Esophagus squamous epithelium (tissue), 5 donors: ENCODE measurements at places on chromosomes 1 and 21.

GRCh38 chr1:25903986-25904385 lies 2.2 kb downstream of the STMN1 start:
- DNase-seq, result no peak

GRCh38 chr1:159853417-159854115 lies 8.9 kb downstream of the VSIG8 start:
- DNase-seq, result no peak

- no peak for DNase-seq
These were observed 1459.6 kb downstream of the MRPL39 start for GRCh38 chr21:24147674-24148073.

DNA sequence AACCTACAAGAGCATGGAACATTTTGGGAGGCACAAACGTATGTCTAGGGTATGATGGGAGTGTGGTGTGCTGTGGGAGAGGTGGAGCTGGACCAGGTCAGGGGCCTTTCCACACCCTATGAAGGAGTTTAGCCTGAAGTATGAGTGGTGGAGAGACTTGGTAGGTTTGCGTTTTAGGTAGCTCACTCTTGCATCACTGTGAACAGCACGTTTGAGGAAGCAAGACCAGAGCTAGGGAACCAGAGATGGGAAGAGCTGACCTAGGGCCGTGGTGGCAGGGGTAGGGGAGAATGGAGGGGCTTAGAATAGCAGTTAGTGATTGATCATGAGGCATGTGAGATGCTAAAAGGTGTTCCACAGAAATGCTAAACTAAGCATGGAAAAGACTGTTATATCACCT lies 25.1 kb upstream of the ZFP69B start:
- no peak for DNase-seq

- no peak for DNase-seq
These were observed 57.1 kb downstream of the SLC27A3 start for GRCh38 chr1:153832293-153832692.

DNA sequence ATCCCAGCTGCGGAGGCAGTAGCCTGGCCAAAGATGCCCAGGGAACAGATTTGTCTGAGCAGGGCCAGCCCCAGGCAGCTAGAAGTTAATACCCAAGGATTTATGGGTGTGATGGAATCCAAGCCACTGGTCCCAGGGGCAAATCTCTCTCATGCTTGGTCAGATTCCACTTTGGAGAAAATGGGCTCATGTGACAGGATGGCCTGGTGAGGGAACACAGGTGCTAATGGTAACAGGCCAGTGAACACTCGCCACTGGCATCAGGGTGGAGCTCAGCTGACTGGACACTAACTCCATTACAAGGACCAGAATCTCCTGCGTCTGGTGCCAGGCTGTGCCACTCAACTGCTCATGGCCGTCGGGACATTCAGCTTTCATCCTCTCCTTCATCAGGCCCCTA lies 12.0 kb downstream of the MDM4 start:
- DNase-seq, result no peak

DNA sequence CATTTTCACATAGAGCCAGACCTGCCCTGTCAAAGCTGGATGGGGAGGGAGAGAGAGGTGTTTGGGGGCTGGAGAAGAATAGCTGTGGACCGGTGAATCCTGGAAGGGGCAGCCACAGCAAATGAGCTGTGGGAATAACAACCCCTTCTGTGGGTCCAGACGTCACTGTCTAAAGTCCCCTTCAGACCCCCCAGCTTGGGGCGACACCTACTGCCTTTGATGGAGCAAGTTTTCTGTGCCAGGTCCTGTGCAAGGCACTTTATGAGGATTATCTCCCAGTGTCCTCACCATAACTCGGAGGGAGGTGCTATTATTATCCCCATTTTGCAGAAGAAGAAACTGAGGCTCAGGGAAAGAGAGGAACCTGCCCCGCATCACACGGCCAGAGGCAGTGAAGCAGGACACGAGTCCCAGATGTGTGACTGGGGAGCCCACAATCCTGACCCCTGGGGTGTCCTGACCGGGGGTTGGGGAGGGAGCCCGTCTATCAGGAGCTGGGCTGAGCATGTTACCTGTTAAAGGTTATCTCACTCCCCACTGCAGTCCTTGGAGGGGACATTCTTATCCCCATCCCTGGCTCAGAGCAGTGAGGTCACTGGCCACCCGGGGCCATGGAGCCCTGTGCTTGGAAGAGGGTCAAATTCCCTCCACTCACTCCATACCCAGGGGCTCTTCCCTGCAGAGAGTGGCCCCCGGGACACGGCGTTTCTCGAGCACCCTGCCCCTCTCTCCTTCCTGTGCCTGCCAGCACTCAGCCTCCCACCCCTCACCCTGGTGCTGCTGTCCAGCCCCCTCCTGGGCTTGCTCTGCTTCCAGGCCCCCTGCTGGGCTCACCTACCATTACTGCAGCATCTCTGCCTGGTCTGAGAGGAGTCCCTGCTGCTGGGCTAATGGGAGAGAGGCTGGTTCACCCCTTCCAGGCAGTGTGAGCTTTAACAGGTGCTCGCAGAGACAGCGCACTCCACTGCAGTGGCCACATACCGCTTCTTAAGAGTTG lies 132.9 kb downstream of the PTPRU start:
- no peak for DNase-seq

GRCh38 chr1:17653728-17654351 lies 101.3 kb upstream of the ACTL8 start:
- DNase-seq, result no peak

DNA sequence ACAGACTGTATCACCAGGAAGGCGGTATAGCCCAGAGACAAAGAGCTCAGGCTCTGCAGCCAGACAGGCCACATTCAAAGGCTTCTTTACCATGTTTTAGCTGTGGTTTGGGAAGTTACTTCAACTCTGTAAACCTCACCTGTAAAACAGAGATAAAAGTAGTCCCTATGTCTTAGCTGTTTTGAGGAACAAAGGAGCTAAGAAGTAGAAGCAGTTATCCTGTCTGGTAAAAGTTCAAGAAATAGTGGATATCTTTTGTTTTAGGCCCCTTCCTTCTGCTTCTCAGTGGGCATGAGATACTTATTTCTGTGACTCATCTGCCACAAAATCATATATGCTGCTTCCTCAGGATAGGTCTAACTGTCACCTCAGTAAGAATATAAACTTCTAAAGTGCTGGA lies 6.5 kb downstream of the CD34 start:
- no peak for DNase-seq

DNA sequence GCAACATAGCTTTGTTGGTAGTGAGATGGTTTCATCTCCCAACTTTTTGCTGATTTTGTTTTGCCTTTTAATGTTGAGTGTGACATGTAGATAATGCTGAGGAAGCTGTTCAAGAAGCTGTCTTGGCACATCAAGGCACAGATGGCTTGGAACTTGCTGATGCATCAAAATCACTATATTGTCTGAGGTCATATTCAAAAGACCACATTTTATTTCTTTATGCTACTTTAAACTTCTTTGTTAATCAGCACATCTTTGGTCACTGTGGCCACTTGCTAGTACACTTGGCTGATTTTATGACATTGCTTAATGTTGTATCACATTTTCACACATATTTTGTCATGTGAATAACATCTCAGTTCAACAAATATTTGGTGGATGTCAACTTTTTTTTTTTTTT lies 87.1 kb upstream of the BCL10 start:
- DNase-seq, result no peak

GRCh38 chr1:236795757-236796667 lies 920 bp downstream of the MTR start:
- no peak for DNase-seq

GRCh38 chr1:160708801-160709200 lies 2.8 kb downstream of the CD48 start:
- no peak for DNase-seq

- DNase-seq, result no peak
These were observed 458.3 kb upstream of the ADAMTS5 start for GRCh38 chr21:27425172-27425571.

DNA sequence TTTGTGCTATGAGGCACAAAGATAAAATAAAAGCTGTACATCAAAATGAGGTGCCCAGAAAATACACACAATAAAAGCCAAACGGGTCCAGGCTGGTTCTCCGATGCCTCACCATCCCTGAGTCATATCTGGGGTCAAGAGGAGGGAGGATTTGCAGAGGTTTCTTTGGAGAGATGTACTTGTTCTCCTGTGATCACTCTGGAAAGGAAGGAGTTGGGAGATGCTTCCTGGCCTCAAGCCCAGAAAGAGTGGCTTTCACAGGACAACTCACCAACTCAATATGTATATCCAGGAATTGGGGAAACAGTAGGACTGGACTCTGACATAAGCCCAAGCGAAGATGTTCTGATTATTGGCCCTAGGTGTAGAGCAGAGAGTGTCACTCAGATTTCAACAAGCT lies 51.9 kb downstream of the DIPK1A start:
- no peak for DNase-seq

DNA sequence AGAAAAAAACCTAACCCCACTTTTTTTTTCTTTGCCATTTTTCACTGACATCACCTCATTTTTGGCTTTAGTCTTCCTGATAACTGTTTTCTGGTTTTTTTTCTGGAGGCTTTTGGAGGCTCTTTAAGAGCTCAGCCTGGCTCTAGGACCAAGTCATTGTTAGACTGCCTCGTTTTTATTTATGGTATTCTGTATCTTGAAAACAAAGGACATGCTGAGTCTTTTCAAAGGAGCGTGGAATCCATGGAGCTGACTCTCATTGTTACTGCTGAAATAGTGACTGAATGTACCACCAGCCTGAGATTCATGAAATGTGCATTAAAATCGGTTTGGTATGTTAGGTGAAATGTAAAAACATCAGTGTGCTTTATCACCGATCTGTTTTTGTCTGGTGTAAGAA lies 28.0 kb downstream of the RASAL2 start:
- no peak for DNase-seq

GRCh38 chr1:203305809-203306088 lies 430 bp downstream of the BTG2 start:
- no peak for DNase-seq

- no peak for DNase-seq
These were observed 686 bp downstream of the ARF1 start for GRCh38 chr1:228082918-228083870.

GRCh38 chr1:40985875-40986274 lies 6.4 kb downstream of the CTPS1 start:
- DNase-seq, result no peak

GRCh38 chr21:31416465-31416864 lies 72.4 kb upstream of the TIAM1 start:
- DNase-seq, result no peak

DNA sequence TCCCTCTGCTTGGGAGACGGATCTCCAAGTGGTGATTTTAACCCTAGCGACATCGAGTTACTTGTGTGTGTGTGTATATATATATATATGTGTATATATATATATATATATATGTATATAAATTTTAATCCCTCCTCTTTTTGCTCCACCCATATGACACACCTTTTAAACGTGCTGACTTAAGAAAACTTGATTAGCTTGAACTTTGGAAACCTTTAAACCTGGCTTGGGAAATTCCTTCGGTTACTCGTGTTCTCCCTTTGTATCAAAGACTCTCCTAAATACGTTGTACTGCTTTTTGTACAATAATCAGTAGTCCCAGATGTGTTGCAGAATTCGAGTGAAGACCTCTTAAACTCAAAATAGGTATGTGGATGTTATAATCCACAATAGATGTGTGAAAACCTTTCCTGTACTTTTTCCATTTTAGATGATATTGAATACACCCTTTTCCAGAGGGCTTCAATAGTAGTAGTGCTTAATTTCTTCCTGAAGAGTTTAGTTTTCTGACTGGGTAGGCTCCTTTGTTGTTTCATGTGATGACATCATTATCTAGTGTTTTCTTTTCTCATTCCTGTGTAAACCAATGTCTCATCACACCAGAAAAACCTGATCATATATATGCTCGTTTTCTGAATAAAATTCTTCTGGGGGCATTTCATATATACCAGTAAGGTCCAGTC lies 1.4 kb downstream of the RNF11 start:
- no peak for DNase-seq

- no peak for DNase-seq
These were observed 57.4 kb downstream of the SLC9A1 start for GRCh38 chr1:27097484-27097917.

DNA sequence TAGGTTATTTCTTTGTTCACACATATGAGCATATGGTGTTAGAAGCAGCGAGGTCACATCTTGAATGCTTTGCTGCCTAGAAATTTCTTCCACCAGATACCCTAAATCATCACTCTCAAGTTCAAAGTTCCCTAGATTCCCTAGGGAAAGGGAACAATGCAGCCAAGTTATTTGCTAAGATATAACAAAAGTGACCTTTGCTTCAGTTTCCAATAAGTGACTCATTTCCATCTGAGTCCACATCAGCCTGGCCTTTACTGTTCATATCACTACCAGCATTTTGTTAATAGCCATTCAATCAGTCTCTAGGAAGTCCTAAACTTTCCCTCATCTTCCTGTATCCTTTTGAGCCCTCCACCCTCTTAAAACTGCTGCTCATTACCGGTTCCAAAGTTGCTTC lies 1502.5 kb downstream of the KCNT2 start:
- DNase-seq, result no peak

GRCh38 chr1:48756683-48757316 lies 19.9 kb downstream of the BEND5 start:
- DNase-seq, result no peak

DNA sequence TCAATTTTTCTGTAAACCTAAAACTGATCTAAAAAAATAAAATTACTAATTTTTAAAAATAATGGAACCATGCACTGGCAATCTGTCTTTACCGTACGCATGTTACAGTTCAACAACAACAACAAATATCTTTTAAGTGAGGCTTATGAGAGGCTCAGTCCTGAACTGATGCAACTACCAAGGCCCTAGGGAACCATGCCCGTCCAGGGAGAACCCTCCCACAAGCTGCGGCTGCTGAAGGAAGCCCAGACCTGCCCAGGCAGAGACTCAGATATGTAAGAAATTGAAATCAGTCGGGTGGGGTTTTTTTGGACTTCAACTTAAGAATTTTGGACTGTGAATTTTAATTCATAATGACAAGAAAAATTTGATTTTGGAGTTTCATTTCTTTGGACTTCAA lies 91.1 kb downstream of the NPHP4 start:
- DNase-seq, result no peak

- DNase-seq, result no peak
These were observed 759.8 kb downstream of the ADGRL2 start for GRCh38 chr1:82560566-82560965.

- DNase-seq, result no peak
These were observed 10.7 kb downstream of the PATJ start for GRCh38 chr1:61752921-61753389.

DNA sequence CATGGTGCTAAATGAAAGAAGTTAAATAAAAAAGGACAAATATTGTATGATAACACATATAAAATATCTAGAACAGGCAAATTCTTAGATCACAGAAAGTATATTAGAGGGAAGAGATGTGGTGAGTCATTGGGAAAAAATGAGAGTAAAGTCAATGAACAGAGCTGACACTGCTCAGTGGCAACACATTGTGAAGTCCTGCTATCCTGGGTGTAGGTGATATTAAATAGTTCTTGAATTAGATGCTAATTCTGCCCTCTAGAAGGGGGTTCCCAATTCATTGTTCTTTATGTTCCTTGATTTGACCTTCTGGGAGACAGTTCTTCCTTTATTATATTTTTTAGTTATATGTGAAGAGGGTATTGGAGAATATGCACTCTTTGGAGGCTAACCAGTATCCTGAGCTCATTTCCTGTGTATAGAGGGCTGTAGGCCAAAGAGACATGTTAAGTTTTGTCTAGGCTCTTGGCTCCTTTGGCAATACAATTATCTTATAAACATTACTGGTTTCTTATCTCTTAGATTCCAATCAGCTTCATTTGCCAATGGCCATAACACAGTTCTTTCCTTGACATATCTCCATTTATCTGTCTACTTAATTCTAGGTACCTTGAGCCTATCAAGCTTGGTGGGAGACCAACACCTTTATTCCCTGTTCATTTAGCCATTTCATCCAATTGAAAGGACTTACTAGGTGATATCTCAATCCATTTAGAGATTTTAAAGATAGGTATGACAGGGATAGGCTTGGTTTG lies 6.6 kb upstream of the SLC35A3 start:
- DNase-seq, result no peak
